ENCODE measurements at places on chromosomes 1 and 21.

GRCh38 chr1:36380782-36381181 lies 4.9 kb downstream of the STK40 start:
- no peak for DNase-seq

DNA sequence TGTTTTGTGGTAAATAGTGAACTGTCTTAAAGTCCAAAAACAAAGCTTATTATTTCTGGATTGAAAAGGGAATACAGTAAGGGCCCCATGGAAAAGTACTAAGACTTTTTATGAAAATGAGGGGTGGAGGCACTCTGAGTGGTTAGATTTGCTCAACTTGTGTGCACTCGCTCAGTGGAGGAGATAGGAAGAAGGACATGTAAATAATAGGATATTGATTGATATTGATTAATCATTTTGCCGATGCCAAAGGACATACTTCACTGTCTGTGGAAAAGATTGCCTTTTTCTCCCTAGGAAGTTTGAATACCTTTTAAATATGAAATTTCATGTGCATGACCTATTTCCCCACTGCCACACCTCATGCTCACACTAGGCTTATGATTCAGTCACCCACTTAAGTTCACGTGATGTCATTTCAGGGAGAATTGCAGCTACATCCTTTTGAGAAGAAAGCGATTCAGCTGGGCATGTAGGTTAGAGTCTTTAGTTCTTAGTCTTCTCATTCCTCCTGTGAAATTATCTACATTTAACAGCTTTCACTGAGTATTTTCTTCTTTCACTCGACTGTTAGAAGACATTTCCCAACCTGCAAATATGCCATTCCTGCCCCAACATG lies 5.0 kb downstream of the MTR start:
- no peak for DNase-seq

DNA sequence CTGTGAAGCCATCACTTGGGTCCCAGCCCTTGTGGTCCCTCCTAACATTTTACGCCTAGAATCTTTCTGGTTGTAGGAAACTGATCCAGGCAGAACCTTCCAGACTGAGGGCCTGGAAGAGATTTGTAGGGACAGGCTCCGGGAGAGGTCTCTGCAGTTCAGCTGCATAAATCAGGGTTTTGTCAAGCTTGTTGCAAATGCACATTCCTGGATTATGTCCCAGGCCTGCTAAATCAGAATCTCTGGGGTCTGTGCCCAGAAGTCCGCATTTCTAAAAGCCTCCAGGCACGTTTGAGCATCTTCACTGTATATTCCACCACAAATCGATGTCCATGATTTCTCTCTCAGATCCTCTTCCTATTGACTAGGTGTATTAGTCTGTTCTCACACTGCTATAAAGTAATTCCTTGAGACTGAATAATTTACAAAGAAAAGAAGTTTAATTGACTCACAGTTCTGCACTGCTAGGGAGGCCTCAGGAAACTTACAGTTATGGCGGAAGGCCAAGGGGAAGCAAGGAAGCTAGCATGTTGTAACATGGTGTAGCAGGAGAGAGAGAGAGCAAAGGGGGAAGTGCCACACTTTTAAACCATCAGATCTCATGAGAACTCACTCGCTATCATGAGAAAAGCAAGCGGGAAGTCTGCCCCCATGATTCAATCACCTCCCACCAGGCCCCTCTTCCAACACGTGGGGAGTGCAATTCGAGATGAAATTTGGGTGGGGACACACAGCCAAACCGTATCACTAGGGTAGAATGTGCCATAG lies 1.2 kb upstream of the FHAD1 start:
- no peak for DNase-seq

DNA sequence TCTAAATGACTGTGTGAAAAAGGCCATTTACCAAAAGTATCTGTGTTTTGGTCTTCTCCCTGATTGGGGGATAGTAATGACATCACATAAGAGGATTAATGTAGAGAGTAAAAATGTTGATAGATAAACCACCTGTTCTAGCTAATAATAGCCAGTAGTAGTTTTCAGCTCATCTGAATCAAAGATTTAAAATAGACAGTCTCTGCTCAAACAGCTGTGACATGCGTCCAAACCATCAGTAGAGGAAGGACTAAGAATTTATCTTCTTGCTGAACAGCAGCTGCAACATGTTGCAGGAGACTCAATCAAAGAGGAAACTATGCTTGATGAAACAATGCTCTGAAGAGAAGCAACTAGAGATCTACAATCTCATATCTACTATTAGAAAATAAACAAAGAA lies 21.4 kb downstream of the TMPRSS15 start:
- no peak for DNase-seq

DNA sequence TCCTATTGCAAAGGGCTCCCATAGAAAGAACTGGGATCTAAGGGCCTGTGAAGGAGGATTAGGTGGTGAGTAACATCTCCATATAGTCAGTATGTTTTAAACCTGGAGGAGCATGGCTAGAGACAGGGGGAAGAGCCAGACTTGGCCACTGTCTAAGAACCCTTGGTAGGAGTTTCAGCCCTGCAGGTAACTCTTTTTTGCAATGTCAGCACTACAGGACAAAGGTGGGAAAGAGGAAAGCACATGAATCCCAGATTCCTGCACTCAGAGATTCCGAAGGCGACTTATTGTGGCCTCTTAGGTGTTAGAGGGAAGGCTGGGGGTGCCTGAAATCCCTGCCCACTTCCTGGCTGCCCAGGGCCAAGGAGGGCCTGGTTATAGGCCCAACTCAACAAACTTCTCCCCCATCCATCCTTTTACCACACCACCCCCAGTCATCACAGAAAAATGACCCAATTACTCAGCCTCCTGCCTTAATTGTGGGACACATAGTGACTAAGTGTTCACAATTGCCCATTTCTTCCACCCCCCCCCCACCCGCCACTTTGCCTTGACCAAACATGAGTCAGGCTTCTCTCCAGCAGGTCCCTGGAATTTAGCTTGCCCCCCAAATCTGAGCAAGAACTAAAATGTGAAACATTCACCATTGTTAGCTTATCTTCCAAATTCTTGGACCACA lies 1.9 kb upstream of the NTNG1 start:
- DNase-seq = no peak

GRCh38 chr1:118785246-118785645 lies 202.9 kb downstream of the TBX15 start:
- DNase-seq = no peak

DNA sequence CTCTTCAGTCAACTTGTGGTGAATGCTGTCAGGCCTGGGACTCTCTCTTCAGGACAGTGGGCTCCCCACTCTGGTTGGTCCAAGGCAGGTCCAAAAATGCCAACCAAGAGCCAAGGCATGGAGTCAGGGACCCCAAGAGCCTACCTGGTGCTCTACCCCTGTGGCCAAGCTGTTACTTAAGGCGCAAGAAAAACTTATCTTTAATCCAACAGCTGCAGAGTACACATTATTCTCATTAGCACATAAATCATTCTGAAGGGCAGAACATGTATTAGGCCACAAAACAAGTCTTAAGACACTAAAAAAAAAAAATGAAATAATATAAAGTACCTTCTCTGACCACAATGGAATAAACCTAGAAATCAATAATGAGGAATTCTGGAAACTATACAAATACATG lies 65.7 kb downstream of the FAF1 start:
- DNase-seq = no peak

GRCh38 chr1:52235646-52236045 lies 93.8 kb downstream of the ZFYVE9 start:
- DNase-seq = no peak

DNA sequence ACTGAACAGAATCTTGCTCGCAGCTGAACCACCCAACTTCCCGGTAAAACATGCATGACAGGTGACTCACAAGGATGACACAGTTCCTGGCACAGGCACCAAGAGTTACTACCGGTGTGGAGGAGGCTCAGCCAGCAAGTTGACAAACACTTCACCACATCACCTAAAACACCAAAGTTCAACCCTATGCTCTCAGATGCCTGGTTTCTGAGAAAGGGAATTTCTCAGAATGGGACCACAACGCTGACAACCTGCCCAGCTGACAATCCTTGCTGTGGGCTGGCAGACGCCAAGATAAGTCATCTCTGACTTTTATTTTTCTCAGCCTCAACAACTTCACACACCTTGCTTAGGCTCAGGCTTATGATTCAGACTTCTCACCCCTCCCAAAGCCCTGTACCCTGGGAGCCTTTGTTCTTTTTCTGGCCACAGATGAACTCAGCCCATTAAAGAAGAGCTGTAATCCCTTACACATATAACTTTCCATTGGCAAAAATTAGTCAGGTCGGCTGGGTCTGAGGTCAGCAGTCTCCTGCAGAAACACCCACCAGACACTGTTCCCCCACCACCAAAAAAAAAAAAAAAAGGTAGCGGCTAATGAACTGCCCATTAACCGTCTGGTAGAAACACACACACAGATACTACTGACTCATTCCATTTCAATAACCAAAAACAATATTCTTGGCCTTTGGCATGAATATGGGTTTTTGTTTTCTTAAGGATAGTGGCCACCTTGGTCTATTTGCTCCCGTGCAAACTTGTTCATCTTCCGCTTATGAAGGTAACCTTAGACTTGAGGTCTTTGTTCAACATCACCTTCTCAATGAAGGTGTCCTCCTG lies 10.8 kb upstream of the TIAM1 start:
- DNase-seq = peak; percentile 27

- DNase-seq = no peak
Measured at GRCh38 chr1:145937436-145937835, 10.2 kb upstream of the RBM8A start.

DNA sequence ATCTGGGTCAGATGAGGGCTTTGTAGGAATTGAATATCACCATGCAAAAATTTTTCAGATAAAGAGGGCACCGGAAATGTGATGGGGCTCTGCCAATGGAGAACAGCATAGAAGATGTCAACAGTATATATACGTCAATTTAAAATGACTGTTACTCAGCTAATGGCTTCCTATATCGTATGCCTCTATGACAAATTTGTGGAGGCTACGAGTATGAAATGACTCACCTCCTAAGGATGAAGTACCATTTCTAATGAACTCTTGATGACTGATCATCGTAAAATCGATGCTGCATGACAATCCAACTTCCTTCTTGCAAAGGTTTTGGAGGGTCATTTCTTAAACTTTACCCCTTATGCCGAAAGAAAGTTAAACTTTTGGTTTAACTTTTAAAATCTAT lies 450.3 kb upstream of the ZP4 start:
- DNase-seq = no peak

- no peak for DNase-seq
Measured at GRCh38 chr1:118992868-118993699, 4.9 kb upstream of the TBX15 start.

DNA sequence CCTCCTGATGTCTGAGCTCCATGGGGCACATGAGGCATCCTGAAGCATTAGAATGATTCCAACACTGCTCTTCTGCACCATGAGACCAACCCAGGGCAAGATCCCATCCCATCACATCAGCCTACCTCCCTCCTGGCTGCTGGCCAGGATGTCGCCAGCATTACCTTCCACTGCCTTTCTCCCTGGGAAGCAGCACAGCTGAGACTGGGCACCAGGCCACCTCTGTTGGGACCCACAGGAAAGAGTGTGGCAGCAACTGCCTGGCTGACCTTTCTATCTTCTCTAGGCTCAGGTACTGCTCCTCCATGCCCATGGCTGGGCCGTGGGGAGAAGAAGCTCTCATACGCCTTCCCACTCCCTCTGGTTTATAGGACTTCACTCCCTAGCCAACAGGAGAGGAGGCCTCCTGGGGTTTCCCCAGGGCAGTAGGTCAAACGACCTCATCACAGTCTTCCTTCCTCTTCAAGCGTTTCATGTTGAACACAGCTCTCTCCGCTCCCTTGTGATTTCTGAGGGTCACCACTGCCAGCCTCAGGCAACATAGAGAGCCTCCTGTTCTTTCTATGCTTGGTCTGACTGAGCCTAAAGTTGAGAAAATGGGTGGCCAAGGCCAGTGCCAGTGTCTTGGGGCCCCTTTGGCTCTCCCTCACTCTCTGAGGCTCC lies 11.1 kb upstream of the RASSF5 start:
- no peak for DNase-seq

DNA sequence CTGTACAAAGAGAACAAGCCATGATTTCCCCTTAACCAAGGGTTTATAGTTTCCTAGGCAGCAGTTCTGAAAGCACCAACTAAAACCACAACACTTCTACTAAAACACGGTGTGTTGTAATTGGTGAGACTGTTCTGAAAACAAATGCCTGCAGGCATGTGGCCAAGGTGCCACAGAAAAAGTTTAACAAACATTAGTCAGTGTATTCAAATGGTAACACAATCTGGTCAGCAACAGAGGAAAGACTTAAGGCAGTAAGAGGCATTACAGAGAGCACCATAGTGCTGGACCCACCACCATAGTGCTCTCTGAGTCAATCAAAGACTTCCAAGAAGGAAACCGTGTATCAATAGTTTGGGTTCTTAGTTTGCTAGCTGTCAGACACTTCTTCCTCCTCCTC lies 16.7 kb downstream of the SNIP1 start:
- no peak for DNase-seq

- no peak for DNase-seq
Measured at GRCh38 chr1:27577504-27578188, 26.3 kb downstream of the AHDC1 start.

GRCh38 chr1:197066719-197067456 lies at the start of gene F13B:
Gene F13B, minus strand, starts transcription at chr1:197067260. Its CDS starts 37 bp downstream, at chr1:197067223.
- no peak for DNase-seq

- no peak for DNase-seq
Measured at GRCh38 chr1:180309338-180309737, 79.3 kb downstream of the LHX4 start.

DNA sequence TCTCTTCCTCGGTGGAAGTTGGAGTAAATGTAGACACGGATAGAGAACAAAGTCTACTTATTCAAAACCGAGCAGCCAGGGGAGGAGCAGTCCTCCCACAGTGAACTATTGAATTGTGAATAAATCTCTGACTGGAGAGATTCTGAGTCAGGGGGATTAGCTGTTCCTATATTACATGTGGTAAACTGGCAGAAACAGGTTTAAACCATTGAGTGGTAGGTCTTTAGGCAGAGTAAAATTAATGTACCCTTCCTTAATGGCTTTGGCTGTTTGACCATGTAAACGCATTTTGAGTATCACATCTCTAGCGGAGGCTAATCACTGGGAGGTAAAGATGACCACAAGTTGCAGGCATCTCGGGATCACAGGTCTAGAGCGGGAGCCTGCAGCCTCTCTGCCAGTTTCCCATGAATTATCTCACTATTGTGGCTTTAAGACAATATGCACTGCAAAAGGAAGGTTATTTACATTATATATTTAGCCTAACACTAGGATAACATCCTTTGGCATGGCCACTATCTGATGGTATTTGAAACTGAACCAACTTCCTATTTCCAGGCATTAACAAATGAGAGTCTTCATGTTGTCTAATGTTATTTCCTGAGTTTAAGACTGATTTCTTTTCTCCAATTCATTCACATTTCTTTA lies 7.9 kb upstream of the DISC1 start:
- DNase-seq = no peak

GRCh38 chr1:234781241-234782065 lies 171.5 kb upstream of the IRF2BP2 start:
- no peak for DNase-seq

GRCh38 chr1:55059302-55060132 lies 20.2 kb downstream of the PCSK9 start:
- DNase-seq = no peak

- no peak for DNase-seq
Measured at GRCh38 chr1:199272139-199272544, 633.3 kb downstream of the PTPRC start.

GRCh38 chr1:217268058-217268457 lies 362.8 kb downstream of the GPATCH2 start:
- no peak for DNase-seq

- DNase-seq = no peak
Measured at GRCh38 chr1:41927118-41927517, 8.4 kb upstream of the HIVEP3 start.

- DNase-seq = no peak
Measured at GRCh38 chr1:64323054-64323453, 119.6 kb downstream of the UBE2U start.
